GM23248 (cell line): ENCODE measurements at places on chromosomes 13 and 19.

DNA sequence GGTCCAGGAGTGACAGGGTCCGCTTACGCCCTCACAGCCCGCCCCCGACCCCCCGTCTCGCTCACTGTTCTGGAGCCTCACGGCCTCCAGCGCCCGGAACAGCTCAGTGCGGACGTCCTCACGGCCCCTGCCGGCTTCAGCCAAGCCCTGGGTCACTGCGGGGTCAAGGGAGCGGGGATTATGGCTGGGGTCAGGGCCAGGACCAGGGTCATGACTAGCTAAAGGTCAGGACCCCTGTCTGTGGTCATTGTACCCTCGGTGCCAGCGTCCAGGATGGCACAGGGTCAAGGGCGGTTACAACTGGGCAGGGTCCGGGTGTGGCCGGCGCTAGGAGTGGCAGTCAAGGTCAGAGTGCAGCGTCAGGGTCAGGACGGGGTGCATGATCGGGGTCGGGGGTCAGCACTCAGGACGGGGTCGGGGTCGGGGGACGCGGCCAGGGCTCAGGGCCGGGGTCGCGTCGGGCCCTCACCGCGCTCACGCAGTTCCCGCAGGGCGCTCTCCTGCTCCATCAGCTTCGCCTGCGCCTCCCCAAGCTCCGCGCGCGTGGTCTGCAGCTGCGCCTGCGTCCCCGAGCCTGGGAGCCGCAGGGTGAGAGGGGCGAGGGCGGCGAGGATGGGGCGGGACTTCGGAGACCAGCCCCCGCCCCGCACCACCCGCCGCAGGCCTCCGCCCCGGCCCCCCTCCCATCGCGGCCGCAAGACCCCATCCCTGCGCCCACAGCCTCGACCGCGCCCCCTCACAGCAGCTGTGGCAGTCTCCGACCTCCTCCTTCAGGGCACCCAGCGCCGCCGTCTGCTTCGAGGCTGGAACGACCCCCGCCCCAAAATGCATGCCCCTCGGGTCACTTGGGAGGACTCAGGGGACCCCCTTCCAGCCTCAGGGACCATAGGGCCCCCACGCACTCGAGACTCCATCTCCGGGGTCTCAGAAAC, 1.4 kb downstream of the CLEC4G start:
- DNase-seq = no peak

DNA sequence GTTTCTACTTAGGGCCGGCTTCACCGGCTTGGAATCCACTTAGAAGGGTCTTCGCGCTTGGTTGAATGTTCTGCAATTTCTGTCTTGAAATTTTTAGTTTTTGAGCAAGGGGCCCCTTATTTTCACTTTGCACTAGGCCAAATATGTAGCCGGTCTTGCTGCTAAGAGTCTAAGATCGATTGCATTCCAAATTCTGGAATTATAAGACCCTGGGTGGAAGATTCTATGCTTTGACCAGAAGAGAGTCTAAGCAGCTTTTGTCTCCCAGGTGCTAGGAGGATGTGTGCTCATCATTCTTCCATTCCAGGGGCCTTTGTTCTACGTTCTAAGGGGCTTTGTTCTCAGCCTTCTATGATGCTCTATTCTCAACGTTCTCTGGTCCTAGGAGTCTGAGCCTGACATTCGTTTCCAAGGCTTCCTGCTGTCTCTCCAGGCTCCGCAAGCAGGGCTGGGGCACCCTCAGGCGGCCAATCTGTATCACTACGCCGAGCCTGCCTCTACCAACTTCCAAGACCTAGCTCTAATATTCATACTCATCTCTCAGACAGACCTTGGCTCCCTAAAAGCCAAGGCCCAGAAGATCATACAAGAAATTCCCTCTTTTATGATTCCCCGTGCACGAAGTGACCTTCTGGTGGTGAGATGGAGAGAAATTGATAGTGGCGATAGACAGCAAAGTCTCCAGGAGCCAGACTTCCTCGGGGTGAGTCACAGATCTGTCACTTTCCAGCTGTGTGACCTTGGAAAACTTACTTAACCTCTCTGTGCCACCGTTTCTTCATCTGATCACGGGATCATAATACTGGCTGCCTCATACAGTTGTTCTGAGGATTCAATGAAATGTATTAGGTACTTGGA, 982 bp upstream of the DACT3 start:
- peak; percentile 96 for DNase-seq

DNA sequence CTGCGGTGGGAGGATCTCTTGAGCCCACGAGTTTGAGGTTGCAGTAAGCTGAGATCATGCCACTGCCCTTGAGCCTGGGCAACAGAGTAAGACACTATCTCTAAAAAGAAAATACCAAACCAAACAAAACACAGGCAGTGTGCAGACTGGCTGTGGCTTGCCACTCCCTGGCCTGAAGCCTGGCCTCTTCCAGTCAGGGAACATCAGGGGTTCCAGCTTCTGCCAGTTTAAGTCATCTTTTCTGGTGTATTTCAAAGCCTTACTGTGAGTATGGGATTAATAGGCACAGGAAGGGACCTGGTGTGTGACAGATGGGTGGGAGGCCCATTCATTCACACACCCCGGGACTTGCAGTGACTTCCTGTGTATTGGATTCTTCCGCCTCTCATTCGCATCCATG, 27.0 kb upstream of the F2RL3 start:
- no peak for DNase-seq

GRCh38 chr19:51012661-51013190, 6.8 kb downstream of the KLK10 start:
- no peak for DNase-seq

GRCh38 chr13:24618011-24618955, 61.9 kb upstream of the ATP12A start:
- no peak for DNase-seq

DNA sequence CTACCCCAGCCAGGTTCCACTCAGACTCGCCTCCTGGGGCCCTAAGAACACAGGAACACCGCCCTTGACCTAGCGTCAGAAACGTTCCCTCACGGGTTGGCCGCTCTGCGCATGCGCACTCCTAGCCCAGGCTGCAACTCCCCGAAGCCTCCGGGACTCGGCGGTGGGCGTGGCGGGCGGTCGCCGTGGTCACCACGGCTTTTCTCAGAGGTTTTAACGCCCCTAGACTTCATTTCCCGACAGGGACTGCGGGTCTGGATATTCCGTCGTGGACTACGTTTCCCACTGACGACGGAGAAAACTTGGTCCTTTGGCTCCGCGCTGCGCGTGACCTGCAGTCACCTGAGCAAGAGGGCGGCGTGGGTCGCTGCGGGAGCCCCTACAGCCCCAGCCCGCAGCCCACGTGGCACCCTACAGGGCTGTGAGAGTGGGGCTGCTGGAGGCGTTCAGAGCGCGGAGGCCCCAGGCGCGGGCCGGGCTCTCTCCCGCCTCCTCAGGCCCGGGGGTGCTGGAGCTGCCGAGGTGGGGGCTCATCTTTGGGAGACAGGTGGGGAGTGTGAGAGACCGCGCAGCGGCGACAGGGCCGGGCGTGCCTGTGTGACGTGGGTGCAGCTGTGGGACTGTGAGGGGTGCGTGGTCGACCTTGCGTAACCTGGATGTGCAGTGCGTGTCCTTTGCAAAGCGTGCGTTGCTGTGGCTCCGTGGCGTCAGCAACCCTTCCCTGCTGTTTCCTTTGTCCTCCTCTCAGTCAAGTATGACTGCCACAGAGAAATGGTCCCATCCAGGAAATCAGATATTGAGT, 38.0 kb upstream of the ZNF573 start:
- DNase-seq = peak; percentile 59

DNA sequence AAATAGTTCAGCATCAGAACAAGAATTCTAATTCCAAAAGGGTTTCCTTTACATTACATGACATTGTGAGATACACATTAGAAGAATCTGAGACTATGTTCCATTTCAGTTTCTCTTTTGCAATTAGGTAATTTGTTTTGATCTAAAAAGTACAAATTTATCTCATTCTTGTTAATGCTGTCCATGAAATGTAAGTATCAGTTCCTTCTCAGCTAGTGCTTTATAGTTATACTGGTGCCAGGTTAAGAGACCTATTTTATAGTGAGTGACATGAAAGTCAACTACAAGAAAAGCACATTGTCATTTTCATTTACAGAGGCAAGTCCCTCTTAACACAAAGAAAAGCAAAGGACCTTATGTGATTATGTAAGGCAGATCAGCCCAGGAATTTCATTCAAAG, 43.9 kb downstream of the RCBTB2 start:
- no peak for DNase-seq

- DNase-seq = no peak
These were observed 45.2 kb upstream of the URI1 start for GRCh38 chr19:29896802-29897201.

DNA sequence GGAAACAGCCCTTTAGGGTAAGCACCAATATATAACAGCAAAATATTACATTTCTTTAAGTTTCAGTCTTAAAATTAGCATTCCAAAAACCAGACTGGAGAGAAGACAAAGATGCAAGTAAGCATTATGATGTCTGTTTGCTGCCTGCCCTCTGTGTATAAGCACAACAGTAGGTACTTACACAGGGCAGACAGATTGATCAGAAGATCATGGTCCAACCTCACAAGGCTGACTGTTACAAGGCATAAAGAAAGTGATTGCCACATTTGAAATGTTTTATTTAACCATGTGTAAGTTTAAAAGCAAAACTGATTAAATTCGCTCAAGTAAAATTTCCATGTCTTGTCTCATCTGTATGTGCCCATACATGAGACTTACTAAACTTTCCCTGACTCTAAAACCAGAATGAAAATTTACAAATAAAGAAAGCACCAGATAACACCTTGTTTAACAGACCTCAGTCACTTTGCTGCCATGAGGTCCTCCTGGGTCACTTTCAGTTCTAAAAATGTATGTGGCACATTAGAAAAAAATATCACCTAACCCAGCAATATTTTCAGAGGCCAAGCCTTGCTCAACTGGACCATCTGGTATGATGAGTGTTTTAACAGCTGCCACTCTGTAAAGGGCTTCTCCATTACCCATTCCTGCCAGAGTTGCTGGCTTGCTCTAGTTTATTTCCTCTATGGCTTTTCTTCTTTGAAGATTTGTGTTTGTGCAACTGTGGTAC, 297.0 kb downstream of the RBM26 start:
- no peak for DNase-seq

DNA sequence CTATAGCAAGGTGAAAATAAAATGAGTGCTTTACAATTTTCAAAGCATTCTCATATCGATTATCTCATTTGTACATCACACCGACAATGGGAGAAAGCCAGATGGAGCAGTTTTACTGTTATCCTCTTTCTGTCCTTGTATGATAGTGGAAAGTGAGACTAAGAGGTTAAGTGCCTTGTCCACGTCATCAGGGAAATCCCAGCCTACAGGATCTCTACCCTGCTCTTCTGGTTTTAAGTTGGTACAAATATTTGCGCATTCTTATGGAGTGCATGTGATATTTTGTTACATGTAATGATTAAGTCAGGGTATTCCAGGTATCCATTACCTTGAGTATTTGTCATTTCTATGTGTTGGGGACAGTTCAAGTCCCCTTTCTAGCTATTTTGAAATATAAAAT, 12.4 kb upstream of the ENOX1 start:
- DNase-seq = no peak

DNA sequence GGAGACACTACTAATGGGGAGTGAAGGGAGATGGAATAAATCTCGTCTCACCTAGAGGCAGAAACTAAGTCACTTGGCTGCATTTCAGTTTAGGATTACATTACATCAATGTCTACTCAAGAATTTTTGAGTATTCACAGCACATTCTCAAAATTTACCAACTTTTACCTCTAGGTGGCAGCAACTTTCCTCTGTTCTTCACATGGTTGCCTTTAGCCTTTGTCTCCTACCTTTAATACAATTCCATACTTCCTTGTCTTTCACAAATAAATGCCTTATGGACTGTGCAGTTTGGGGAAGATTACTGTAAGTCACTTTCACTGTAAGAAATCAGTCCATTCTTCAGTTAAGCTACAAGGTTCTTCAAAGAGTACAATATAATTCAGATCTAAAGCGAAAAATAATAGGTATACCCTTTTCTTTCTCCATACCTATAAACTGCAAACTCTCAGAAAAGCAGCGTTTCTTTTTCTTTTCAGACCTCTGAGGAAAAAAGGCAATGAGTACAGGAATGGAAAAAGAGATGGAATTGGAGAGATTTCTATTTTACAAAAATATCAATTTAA, 379.4 kb downstream of the KLF12 start:
- peak; percentile 67 for DNase-seq

- no peak for DNase-seq
These were observed 30.8 kb upstream of the LRCH1 start for GRCh38 chr13:46521921-46522747.

GRCh38 chr13:105343134-105343806, 1192.2 kb downstream of the EFNB2 start:
- DNase-seq = no peak

DNA sequence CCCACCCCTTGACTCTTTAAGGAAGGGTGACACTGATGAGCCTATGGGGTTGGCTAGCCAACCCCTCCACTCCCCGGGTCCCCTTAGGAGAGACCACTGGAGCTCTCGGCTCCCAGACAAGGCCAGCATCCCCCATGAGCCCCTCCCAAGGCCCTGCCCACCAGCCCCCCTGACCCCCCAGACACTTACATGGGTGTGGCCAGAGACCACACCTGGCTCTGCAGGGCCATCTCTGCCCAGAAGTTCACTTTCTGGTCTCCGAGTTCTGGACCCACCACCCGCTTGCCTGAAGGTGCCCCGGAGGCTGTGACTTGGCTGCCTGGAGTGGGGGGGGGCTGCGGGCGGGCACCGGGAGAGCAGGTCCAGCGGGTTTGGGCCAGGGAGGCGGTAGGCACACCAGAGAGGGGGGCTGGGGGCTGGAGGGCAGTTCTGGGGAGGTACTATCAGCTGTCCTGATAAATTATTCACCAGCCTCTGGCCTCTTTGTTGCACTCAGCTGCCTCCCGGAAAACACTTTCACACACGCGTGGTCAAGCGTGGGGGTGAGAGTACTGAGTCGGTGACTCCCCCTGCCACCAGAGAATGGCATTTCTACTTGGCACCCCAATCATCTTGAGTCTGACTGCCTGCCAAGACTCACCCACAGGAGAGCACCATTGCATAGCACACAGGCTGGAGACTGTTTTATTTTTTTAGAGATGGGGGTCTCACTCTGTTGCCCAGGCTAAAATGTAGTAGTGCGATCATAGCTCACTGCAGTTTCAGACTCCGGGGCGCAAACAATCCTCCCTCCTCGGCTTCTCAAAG, at the start of gene PALM3:
TSS of gene PALM3 (minus strand) at position 326 of the 807 bp plus-strand sequence. CDS start at position 230, 96 bp downstream.
- DNase-seq = no peak

DNA sequence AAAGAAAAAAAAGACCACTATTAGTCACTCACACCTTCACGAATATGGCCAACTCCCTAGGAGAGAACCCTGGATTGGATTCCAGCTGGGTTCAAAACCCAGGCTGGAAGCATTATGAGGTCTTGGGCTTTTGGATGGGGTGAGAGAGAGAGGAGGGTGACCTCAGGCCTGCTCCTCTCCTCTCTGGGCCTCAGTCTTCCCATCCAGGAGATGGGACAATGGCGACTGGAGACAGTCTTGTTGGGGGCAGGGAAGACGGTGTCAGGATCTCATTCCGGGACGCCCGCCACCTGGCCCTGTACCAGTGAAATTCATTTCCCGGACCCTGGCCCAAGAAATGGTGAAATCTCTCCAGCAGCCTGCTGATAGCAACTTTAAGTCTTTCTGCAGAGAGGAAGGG, 26.3 kb downstream of the TINCR start:
- no peak for DNase-seq

GRCh38 chr13:36131222-36131930, at the start of gene DCLK1:
DCLK1 (minus strand) TSS chr13:36131382.
- DNase-seq = peak; percentile 54

GRCh38 chr13:50519866-50520265, 323.6 kb downstream of the DLEU7 start:
- no peak for DNase-seq

- DNase-seq = peak; percentile 51
These were observed 44.4 kb downstream of the ELF1 start for GRCh38 chr13:40974460-40975407.
